ENCODE measurements at places on chromosomes 11 and 22. TPM values are rescaled to one million over a fixed set of nuclear protein-coding genes. Genes with fewer than 3 reads are reported as not detected.

The ZNF215 gene
- total RNA-seq, result 2.7 TPM

The GSTT2 gene
- 0.79 TPM for total RNA-seq

The RASD2 gene
- total RNA-seq, result not detected

The GVQW3 gene
- total RNA-seq, result 0.54 TPM

The MS4A6A gene
- not detected for total RNA-seq

The UPB1 gene
- total RNA-seq, result not detected

The MS4A2 gene
- not detected for total RNA-seq

The IGLL5 gene
- not detected for total RNA-seq

The FXYD2 gene
- not detected for total RNA-seq

The MYRF gene
- total RNA-seq, result 1.2 TPM

The ADORA2A gene
- 3.1 TPM for total RNA-seq

The INPPL1 gene
- 289 TPM for total RNA-seq

The HEPN1 gene
- not detected for total RNA-seq

The SPON1 gene
- under 0.01 TPM for total RNA-seq

The FOLR1 gene
- total RNA-seq, result 7.1 TPM

The GAB2 gene
- 7.0 TPM for total RNA-seq

The OR4A5 gene
- not detected for total RNA-seq

The AAMDC gene
- total RNA-seq, result 21.6 TPM

The SOX6 gene
- 0.39 TPM for total RNA-seq

The ANO1 gene
- 36.7 TPM for total RNA-seq

The UCP3 gene
- 0.33 TPM for total RNA-seq

The GANAB gene
- total RNA-seq, result 164 TPM

The KLHL35 gene
- 3.7 TPM for total RNA-seq

The KRTAP5-2 gene
- total RNA-seq, result not detected

The APOA1 gene
- not detected for total RNA-seq

The ZNF70 gene
- total RNA-seq, result 6.5 TPM

The CREB3L1 gene
- total RNA-seq, result 46.0 TPM

The FAM181B gene
- total RNA-seq, result 0.65 TPM

The C22orf15 gene
- 0.54 TPM for total RNA-seq

The CFAP300 gene
- 13.3 TPM for total RNA-seq

The APOBEC3C gene
- 16.9 TPM for total RNA-seq

Measured in placental epithelial cell (primary cell).